ENCODE measurements at places on chromosomes 2 and 18. TPM values are rescaled to one million over a fixed set of nuclear protein-coding genes. Genes with fewer than 3 reads are reported as not detected.

NEU4 gene
- total RNA-seq = not detected

IL1RN gene
- total RNA-seq = 135 TPM

EMX1 gene
- total RNA-seq = not detected

ITPRIPL1 gene
- 2.6 TPM for total RNA-seq

All from suprapubic skin (tissue), 4 donors.